ENCODE measurements at places on chromosomes 1 and 21.

- DNase-seq, result no peak
Observed at GRCh38 chr1:53738205-53739108, 507 bp downstream of the GLIS1 start.

GRCh38 chr1:243946253-243946652 lies 96.2 kb upstream of the AKT3 start:
- DNase-seq, result no peak

DNA sequence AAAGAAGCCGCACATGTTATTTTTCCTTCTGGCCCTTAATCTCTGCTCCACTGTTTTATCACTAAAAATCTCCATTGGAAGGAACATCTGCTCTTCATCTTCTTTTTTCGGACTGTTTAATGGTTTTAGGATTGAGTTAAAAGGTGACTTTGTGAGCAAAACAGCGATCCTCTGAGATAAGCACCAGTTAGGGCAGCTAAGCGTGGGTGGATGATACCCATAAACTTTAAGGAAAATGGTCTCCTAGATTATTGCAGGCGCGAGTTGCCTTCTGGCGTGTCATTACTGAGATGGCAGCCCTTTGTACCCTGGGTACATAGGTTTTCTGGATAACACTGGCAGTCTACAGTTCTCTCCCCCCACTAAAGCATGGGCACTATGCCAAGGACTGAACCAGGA lies 44.0 kb upstream of the HMGB4 start:
- no peak for DNase-seq

GRCh38 chr1:8540971-8541370 lies 223.1 kb downstream of the SLC45A1 start:
- DNase-seq, result no peak

- DNase-seq, result no peak
Observed at GRCh38 chr1:154623358-154623757, 15.4 kb upstream of the ADAR start.

DNA sequence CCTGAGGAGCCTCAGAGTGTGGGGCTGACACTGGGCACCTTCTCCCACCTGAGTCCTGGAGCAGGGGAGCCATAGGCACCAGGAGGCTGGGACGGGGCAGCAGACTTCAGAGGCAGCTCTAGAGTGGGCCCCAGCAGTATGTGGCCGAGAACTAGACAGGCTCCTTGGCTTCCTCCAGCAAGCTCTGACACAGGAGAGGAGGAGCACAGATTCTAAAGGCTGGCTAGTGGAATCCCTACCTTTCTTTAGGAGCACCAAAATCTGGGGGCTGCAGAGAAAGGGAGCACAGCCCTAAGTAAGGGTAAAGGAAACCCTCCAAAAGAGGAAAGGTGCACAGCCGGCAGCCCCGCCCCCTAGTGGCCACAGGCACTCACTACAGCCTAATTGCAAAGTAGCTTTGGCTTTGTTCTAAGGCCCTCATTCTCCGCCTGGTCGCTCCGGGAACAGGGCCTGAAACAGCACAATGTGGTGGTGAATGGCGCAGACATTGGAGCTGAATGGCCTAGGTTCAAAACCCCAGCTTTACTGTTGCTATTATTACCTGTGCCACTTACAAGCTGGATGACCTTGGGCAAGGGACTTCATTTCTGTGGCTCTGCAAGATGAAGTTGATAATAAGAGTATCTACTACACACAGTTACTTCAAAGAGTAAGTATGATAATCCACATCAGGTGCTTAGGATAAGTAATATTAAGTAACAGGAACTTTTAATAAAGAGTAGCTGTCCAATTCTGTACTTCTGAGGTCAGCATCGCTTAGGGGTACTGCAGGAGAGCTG lies 8.8 kb upstream of the GUCA2A start:
- DNase-seq, result no peak

- no peak for DNase-seq
Observed at GRCh38 chr1:207804721-207805468, 53.0 kb downstream of the CD46 start.

GRCh38 chr1:196442366-196442765 lies 165.9 kb downstream of the KCNT2 start:
- DNase-seq, result no peak

- DNase-seq, result no peak
Observed at GRCh38 chr21:34933609-34934335, 115.3 kb downstream of the RUNX1 start.

DNA sequence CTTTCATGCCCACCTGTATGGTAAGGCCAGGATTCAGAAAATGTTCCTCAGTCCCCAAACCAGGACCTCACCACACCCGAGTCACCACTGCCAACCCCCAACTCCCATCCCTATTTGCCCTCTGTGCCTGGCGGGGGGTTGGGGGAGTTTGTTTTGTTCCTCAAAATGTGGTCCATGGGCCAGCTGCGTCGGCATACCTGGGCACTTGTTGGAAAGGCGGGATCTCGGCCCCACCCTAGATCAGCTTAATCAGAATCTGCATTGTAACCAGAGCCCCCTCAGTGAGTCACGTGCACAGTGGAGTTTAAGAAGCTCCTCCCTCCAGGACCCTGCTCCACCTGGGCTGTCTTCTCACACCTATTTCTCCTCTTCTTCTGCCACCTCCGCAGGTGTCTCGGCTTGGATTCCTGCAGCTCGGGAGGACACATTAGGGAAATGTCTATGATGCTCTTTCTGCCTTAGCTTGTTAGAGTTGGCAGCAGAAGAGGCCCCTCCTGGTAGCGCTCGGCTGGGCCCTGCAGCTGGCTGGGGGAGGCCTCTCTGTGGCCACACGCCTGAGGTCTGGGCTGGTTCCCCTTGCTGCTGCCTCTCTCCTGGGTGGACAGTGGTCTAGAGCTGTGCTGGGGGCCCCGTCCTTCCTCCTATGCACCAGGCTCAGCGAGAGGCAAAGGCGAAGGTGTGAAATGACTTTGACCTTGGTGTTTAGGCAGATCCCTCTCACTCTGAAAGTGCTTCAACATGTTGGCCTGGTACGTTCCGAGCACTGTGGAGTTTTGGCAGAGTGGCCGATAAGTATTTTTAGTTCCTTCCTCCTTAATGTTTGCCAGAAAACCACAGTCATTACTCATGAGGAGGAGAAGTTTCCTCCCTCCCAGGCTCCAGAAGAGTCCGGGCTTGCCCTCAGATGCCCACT lies 41.8 kb upstream of the CAMTA1 start:
- DNase-seq, result no peak

DNA sequence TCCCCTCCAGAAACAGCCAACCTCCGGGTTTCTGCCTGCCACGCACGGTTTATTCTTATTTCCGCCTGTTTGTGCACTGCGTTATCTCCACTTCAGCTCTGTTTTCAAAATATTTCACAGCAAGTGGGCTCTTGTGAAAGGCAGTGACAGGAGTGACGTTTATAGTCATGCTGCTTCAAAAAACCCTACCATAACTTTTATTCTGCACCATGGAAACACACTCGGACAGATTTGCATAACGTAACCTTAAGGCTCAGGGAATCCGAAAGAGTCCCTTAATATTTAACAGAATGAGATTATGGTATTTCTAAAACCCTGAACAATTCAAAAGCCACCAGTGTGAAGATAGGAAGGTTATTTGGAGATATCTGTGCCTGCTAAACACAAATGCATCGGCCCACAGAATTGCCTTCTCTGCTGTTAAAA lies 782 bp upstream of the SDE2 start:
- DNase-seq, result no peak

DNA sequence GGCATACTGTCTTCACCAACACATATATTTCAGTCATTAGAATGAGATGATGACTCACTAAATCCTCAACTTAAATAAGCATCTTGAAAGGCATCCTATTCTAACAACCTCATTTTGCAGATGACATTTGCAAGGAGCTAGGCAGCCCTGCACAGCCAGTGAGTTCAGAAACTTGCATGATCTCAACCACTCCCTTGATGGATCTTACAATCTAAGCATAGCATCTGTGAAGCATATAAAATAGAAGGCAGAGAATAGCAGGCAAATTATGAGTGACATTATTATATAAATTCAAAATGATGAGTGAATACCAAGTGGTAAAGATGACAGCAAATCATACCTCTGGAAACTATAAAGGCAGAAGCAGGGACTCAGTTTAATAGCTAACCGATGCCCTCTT lies 31.6 kb downstream of the KRTAP20-3 start:
- no peak for DNase-seq

GRCh38 chr1:236864211-236864610 lies 69.1 kb downstream of the MTR start:
- DNase-seq, result no peak
